Lower lobe of right lung (tissue), 2 donors: ENCODE measurements at places on chromosomes 7 and 10. TPM values are rescaled to one million over a fixed set of nuclear protein-coding genes. Genes with fewer than 3 reads are reported as not detected.
A peak's percentile ranks its signal among the peaks of the same experiment; 100 is the strongest.

DNA sequence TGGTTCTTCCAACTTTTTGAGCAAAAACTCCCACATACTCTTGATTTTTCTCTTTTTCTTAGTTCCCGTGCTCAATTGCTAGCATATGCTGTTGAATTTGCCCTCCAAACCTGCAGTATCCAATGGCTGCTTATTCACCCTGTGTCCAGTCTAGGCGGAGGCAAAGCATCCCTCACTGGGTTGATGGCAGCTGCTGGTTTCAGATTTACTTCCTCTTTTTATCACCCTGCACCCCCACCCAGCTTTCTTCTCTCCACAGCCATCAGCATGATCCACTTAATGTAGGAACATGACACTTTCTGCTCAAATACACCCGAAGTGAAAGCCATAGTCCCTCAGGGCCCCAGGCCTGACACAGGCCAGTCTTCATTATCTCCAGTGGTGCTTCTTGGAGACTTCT, 87.6 kb upstream of the ADARB2 start:
- DNase-seq, result no peak

GRCh38 chr7:129298268-129298893, 73.6 kb downstream of the AHCYL2 start:
- DNase-seq, result peak; percentile 54

- DNase-seq, result no peak
Observed at GRCh38 chr7:137480401-137480800, 136.9 kb upstream of the PTN start.

- no peak for DNase-seq
Observed at GRCh38 chr7:2082139-2082998, 150.4 kb downstream of the MAD1L1 start.

GRCh38 chr7:80393786-80394185, 118.1 kb downstream of the GNAT3 start:
- no peak for DNase-seq

DNA sequence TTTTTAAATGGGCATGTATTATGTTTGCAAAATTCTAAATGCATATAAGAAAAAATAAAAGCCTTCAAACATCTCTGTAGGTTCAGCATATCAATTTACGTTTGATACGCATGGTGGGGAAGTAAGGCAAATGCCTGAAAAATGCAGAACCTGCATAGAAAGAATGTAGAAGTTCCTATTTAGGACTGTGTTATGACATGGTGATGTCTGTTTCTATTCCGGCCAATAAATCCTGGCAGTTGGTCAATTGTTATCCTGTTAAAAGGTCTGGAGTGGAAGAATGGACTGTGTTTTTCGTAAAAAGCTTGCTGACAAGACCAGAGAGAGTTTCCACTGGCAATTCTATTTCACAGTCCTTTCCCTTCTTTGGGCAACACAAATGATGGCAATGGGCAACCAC, 49.6 kb upstream of the CAV2 start:
- no peak for DNase-seq

DNA sequence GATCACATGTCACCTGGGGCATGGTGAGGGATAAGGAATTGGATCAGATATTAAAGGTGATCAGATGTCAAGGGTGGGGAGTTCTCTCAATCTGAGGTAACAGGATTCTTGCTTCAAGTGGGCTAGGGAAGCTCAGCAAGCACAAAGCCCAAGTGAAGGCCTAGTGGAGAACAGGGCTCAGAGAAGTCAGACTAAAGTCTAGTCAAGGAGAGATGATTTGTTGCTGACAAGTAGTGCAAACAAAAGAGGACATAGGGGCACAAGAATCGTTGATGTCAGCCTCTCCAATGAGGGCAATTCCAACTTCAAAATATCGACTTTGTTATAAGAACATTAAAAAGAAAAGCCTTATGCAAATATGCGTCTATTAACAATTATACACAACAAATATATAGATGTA, 852.8 kb upstream of the CELF2 start:
- DNase-seq, result no peak

- no peak for DNase-seq
Observed at GRCh38 chr7:31873816-31874597, 187.0 kb downstream of the PPP1R17 start.

GRCh38 chr7:125645770-125646169, 716.1 kb upstream of the POT1 start:
- no peak for DNase-seq

DNA sequence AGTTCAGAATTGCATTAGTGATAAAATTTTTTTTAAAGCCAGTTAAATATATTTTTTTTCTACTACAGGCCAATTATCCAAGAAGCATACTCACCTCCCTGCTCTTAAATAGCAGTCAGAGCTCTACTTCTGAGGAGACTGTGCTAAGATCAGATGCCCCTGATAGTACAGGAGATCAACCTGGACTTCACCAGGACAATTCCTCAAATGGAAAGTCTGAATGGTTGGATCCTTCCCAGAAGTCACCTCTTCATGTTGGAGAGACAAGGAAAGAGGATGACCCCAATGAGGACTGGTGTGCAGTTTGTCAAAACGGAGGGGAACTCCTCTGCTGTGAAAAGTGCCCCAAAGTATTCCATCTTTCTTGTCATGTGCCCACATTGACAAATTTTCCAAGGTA, 119.1 kb downstream of the TRIM24 start:
- DNase-seq, result no peak

DNA sequence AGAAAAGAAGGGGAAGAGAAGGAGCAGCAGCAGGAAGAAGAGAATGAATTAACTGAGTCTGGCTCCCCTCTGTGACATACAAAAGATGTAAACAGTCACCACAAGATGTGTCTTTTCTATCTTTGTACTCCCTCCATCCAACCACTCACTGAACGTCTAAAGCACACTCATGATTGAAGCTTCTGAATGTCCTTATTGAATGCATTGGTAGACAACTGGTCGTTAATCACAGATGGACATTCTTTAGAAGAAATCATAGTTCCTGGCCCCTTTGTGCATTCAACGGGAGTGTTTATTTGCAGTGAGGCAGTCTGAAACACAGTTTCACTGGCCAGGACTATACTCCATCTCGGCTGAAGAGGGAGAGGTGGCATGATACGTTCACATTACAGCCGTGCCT, 206.3 kb upstream of the KMT2E start:
- DNase-seq, result no peak

DNA sequence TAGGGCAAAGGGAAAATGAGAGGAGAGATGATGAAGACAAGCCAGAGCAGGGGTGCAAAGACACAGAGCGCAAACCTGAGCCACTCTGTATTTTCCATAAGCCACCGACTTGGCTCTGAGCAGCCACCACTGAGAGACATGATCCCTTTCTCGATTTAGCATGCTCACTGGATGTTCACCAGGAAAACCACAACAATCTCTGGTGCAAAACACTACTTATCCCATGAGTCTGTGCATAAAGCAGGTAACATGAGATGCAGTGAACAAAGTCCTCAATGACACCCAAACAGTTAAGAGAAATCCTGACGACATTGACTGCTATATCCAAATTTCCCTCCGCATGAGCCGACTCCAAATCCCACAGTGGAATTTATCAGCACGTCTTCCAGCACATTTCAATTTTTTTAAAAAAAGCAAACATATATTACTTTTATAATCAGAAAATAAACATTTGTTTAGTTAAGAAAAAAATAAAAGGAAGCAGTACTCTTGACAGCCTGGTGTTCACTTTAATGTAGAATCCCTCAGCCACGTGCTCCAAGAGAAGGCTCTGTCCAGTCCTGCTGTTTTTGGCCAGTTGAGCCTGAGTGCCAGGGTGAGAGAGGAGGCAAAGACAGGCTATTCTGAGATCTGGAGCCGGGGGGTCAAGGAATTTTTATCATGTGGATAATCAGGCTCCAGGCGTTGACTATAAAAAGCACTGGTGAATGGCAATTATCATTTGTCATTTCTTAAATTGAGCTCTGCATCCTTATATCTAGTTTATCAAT, 238.4 kb downstream of the KCNMA1 start:
- DNase-seq, result no peak

DNA sequence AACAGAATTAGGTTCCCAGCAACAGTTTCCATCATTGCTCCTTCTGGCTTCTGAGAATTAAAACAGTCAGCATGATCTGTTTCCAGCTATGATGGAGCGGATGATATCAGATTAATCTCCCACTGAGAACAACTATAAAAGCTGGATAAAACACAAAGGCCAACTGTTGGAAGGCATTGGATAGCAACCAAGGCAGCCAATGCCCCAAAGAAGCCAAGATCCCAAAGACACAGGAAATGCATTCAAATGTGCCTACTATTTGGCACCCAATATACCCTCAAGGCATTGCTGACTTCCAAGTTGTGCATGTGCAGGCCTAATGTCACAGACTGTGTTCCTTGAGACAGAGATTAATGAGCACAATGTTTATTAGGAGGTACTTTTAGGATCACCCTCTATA, 259.3 kb downstream of the ARHGAP12 start:
- no peak for DNase-seq

DNA sequence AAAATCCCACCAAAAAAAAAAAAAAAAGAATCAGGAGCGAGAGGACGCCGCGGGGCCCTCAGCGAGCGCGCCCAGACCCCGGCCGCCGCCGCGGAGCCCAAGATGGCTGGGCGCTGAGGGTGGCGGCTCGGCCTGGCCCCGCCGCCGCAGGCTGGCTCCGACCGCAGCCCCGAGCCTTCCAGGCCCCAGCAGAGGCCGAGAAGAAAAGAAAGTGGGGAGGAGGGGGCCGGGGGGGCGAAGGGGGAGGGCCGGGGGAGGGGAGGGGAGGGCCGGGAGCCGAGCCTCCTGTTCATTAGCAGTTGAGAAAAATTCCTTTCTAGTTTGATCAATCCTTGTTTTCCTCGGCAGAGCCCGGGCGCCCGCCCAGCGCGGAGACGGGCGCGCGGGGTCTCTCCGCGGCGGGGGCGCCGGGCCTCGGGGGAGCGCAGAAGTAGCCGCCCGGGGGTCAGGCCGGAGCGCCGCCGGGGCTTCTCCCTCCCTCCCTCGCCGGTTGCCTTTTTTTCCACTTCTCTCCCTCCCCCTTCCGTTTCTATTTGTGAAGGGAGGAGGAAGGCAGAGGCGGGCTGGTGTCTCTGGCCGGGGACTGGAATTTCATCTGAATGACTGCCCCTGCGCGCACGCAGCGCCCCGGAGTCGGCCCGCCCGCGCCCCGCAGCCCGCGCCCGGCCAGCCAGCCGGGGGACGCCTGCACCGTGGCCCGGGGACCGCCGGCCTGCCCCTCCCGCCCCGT, 778 bp upstream of the TRIM8 start:
- DNase-seq, result peak; percentile 77

- peak; percentile 60 for DNase-seq
Observed at GRCh38 chr7:13990319-13990983, 985 bp upstream of the ETV1 start.

DNA sequence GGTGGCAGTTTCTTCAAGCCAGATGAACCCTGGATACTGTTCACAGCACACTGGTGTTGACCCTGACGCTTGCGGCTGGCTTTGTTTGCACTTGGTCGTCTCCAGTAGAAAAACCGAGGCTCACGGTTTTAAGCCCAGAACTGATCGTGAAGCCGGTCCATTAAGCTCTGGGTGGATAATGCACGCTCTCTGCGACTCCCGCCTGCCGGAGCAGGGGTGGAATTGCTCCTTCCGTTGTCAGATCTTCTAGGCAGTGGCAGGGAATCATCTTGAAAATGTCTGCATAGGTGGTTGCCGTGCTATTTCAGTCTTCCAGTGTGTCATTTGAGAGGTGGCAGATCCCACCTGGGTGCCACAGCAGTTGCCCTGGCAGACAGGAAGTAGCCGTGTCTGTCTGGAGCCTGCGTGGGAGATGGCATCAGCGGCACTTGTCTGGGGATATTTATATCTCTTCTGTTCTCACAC, 35.9 kb upstream of the AP5Z1 start:
- no peak for DNase-seq

DNA sequence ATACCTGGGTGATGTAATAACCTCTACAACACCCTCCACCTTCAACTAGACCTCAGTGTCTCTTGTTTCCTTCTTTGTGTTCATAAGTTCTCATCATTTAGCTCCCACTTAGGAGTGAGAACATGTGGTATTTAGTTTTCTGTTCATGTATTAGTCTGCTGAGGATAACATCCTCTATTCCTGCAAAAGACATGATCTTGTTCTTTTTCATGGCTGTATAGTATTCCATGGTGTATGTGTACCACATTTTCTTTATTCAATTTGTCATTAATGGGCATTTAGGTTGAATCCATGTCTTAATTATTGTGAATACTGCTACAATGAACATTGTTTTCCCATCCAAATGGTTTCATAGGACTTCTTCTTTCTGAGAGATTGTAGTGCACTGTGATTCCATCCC, 135.7 kb downstream of the MBL2 start:
- DNase-seq, result no peak

SEC31B gene
- 16.0 TPM for total RNA-seq

PTPN20 gene
- 4.0 TPM for total RNA-seq

STRIP2 gene
- 1.3 TPM for total RNA-seq

TRIM73 gene
- total RNA-seq, result 5.6 TPM

GHRHR gene
- total RNA-seq, result not detected

GSTO2 gene
- total RNA-seq, result 7.8 TPM

GRM3 gene
- total RNA-seq, result not detected

SLC18A2 gene
- total RNA-seq, result 6.3 TPM

TCF7L2 gene
- 71.2 TPM for total RNA-seq

LRMDA gene
- total RNA-seq, result 29.9 TPM

SFRP4 gene
- total RNA-seq, result 4.8 TPM
